ENCODE measurements at places on chromosomes 6 and 20. TPM values are rescaled to one million over a fixed set of nuclear protein-coding genes. Genes with fewer than 3 reads are reported as not detected.

- no peaks in the 10 kb centered on the region for H3K4me1 ChIP-seq
- no peak overlapping the region for H3K27ac ChIP-seq
- no peak overlapping the region for H3K4me3 ChIP-seq
Observed at GRCh38 chr20:58038123-58038654, 190.3 kb downstream of the ANKRD60 start.

Gene GLP1R
- total RNA-seq, result 2.7 TPM

DNA sequence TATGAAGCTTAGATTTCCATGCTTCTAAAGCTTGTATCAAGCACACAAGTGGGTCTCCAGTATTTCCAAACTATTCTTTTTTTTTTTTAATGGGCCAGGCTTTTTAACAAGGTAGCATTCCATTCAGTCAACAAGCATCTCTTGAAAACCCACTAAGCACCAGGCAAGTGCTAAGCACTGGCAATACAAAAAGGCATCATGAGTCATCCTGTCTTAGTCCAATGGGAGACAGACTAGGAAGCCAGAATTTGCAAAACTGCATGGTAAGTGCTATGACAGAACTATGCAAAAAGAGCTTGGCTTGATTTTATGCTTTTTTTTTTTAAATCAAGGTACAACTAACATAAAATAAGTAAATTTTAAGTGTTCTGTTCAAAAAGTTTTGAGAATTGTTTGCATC lies 109.3 kb upstream of the DST start:
- no peak for DNase-seq
- no peaks in the 10 kb centered on the region for H3K36me3 ChIP-seq
- no peaks in the 10 kb centered on the region for H3K27me3 ChIP-seq
- peaks cover 62% of the 10 kb centered on the region for H3K4me1 ChIP-seq
- H3K4me3 ChIP-seq, result no peak overlapping the region

- H3K36me3 ChIP-seq, result no peaks in the 10 kb centered on the region
- H3K27ac ChIP-seq, result no peak overlapping the region
- no peak for DNase-seq
- no peaks in the 10 kb centered on the region for H3K27me3 ChIP-seq
- no peak overlapping the region for H3K4me3 ChIP-seq
Observed at GRCh38 chr6:139586273-139586672, 211.8 kb upstream of the CITED2 start.

Gene WFDC8
- total RNA-seq, result not detected

Gene SYTL3
- total RNA-seq, result 5.0 TPM

GRCh38 chr6:16174416-16175078 lies 45.7 kb downstream of the MYLIP start:
- H3K36me3 ChIP-seq, result no peaks in the 10 kb centered on the region
- no peak overlapping the region for H3K27ac ChIP-seq
- no peaks in the 10 kb centered on the region for H3K4me1 ChIP-seq
- H3K4me3 ChIP-seq, result no peak overlapping the region
- DNase-seq, result no peak

- no peaks in the 10 kb centered on the region for H3K4me1 ChIP-seq
- no peaks in the 10 kb centered on the region for H3K27me3 ChIP-seq
- no peak overlapping the region for H3K27ac ChIP-seq
- H3K4me3 ChIP-seq, result no peak overlapping the region
Observed at GRCh38 chr6:14757418-14757817, 488.5 kb upstream of the JARID2 start.

DNA sequence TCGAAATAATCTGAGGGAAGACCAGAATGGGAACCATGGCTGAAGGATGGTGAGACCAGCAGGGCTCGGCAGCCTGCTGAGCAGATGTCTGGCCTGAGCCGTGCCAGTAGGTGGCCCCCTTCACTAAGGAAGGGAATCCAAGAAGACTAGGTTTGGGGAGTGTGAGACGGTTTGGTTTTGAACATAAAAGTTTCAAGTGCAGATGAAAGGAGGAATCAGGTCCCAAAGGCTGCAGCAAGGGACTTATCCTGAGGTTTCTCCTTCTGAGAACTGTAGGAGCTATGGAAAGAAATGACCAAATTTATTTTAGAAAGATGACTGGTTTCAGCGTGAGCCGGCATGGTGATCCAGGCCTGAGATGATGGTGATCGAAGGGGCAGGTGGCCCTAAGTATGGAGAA lies 4.6 kb upstream of the OSER1 start:
- H3K27me3 ChIP-seq, result no peaks in the 10 kb centered on the region
- no peak overlapping the region for H3K4me3 ChIP-seq
- DNase-seq, result peak; percentile 63
- peaks cover 8% of the 10 kb centered on the region for H3K36me3 ChIP-seq
- no peak overlapping the region for H3K27ac ChIP-seq
- H3K4me1 ChIP-seq, result peaks cover 23% of the 10 kb centered on the region

GRCh38 chr6:31202259-31203166 lies 32.0 kb upstream of the POU5F1 start:
- H3K27me3 ChIP-seq, result no peaks in the 10 kb centered on the region
- H3K4me3 ChIP-seq, result no peak overlapping the region
- no peak overlapping the region for H3K27ac ChIP-seq
- H3K4me1 ChIP-seq, result no peaks in the 10 kb centered on the region
- peaks cover 3% of the 10 kb centered on the region for H3K36me3 ChIP-seq

DNA sequence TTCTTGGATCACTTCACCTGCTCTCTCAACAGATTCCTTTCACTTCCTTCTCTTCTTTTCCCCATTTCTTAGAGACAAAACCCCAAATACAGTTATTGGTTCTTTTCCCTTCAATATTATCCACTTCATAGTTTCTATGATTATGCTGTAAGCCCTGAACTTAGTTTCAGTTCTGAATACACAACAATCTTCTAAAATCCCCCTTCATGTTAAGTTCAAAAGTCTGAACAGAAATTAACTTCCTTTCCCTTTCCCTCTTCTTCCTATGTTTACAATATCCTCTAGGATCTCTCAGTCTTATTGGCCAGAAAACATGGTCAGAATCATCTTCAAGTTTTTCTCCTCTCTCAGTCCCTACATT lies 57.7 kb downstream of the OGFRL1 start:
- H3K27ac ChIP-seq, result no peak overlapping the region
- H3K4me3 ChIP-seq, result no peak overlapping the region
